ENCODE measurements at places on chromosomes 12 and 14.

- DNase-seq: no peak
These were observed 24.5 kb downstream of the PPFIBP1 start for GRCh38 chr12:27548301-27549199.

DNA sequence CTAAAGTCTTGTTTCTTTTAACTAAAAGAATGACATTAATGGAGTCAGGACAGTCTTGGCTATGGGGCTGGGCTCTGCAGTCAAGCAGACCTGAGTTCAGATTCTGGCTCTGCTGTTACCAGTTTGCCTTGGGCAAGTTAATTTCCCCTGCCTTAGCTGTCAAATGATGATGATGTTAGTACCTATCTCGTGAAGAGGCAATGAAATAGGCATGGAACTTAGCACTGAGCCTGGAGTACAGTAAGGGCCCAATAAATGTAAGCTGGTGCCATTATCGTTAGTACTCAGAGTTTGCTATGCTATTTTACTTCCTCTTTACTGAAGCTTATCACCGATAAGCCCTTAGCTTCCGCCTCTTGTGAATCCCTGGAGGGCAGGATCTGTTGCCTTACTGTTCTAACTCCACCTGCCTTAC, 8.5 kb downstream of the FBXW8 start:
- DNase-seq: no peak

DNA sequence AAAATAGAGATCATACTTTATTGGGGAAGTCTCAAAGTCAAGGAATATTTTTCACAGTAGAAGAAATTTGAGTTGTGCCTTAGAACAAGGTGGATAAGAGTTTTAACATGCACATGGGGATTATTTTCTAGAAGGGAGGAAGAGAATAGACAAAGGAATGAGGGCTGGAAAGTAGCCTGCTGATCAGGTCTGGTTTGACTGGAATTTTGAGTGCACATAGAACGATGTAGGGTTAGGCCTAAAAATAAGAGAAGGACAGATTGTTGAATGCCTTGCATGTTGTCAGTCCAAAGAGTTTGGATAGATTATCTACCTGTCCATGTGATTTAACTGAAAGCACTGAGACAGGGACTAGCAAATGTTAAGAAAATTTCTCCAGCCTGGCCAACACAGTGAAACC, 87.2 kb downstream of the SRGAP1 start:
- DNase-seq: no peak

- no peak for DNase-seq
These were observed 11.2 kb downstream of the PDE6H start for GRCh38 chr12:14984036-14984435.

DNA sequence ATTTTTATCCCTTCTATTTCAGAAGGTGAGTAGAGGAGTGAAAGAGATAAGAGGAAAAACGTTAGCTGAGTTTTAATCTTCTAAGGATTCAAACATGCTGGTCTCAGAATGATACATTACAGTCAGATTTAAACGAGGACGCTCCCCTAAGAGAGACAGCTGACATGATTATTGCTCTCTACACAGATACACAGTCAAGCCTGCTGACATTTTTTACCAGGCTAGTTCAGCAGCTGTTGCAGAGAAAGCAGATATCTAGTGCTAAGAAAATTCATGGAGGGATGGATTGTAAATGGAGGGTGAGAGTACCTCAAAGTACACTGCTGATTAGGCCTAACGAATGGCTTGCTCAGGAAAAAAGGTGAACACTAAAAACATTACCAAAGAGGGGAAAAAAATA, 31.9 kb upstream of the SOS2 start:
- DNase-seq: no peak

GRCh38 chr14:100059438-100059781, 5.8 kb upstream of the EVL start:
- no peak for DNase-seq

DNA sequence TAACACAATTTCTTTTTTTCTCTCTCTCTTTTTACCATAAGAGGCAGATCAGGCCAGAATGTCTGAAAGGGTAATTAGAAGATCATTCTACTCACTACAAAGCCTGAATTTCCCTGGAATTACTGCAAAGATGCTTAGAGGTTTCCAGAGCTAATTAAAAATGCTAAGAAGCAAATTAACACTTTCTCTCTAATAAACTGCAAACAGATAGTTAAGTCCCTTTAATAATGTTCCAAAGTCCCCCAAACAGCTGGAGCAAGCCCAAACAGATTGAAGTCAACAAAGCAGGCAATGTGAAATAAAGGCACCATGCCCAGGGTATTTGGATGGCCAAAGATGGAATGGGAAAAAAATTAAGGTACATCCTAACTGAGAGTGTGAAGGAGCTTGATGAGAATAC, 208.8 kb upstream of the LRFN5 start:
- no peak for DNase-seq

GRCh38 chr14:42624980-42625761, 1018.5 kb downstream of the LRFN5 start:
- no peak for DNase-seq

- peak; percentile 89 for DNase-seq
These were observed 15.8 kb upstream of the CPNE8 start for GRCh38 chr12:38921025-38921677.

- DNase-seq: peak; percentile 54
These were observed 165.4 kb upstream of the SSTR1 start for GRCh38 chr14:38042322-38042721.

DNA sequence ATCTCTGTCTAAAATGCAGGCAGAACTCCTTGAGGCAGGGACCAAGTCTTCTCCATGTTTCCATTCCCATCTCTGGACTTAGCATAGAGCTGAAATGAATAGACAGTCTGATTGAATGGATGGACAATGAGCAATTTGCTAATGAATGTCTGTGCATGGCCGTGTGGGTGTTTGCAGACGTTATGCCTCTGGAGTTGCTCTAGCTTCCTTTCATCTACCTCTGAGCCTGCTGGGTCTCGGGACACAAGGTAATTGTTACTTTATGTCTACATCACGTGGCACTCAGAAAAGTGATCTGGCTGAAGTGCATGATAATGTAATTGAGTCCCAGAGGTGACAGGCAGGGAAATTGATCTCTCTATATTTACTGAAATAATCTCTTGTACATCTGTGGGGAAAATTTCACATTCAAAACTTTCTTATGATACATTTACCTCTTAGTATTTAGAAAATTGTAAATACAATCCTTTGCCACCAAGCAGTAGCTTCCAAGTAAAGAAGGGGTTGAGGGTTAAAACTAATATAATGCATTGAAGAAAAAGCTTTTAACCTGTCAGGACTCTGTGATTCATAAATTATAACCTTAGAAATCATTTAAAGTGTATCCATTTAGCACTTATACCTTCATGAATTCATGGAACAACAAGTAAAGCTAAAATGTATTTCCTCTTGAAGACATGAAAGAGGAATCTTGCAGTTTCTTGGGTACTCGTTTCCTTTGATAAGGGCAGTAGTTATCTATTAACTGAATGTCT, 424.1 kb downstream of the APAF1 start:
- DNase-seq: no peak

DNA sequence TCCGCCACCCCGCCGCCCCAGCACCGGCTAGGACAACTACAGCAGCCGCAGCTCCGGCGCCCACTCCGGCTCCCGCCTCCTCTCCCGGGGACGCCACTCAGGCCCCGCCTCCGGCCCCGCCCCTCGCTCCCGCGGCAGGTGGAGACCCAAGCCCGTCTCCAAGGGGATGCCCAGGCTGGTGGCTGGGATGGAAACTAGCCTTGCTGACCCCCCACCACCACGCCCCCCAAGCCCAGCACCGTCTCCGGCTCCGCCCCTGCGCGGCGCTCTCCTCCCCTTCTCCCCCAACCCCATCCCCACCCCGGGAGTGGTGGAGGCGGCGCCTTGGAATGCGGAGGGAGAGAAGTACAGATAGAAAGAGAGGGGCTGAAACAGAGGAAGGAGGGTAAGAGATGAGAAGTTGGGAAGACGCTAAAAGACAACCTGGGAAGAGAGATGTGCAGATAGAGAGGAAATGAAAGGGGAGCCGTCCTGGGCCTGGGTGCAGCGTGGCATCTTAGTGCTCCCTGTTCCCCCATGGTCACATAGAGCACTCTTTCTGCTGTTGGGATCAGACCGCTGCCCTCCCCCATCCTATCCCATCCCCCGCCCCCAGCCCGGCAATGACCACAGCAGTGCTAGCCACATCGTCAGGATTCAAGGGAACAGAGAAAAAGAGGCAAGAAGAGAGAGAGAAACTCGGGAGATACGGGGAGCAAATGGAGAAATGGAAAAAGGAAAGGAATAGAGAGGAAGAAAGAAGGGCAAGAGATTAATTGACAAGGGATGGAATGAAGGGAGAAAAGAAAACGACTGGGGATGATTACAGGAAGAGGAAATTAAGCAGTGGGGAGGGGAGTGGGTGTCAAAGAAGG, at the start of gene ITGA7:
TSS of gene ITGA7 (minus strand) at position 64 of the 854 bp plus-strand sequence. CDS start 222 bp downstream, outside the sequence.
- peak; percentile 100 for DNase-seq
